ENCODE measurements at places on chromosomes 6 and 20.

DNA sequence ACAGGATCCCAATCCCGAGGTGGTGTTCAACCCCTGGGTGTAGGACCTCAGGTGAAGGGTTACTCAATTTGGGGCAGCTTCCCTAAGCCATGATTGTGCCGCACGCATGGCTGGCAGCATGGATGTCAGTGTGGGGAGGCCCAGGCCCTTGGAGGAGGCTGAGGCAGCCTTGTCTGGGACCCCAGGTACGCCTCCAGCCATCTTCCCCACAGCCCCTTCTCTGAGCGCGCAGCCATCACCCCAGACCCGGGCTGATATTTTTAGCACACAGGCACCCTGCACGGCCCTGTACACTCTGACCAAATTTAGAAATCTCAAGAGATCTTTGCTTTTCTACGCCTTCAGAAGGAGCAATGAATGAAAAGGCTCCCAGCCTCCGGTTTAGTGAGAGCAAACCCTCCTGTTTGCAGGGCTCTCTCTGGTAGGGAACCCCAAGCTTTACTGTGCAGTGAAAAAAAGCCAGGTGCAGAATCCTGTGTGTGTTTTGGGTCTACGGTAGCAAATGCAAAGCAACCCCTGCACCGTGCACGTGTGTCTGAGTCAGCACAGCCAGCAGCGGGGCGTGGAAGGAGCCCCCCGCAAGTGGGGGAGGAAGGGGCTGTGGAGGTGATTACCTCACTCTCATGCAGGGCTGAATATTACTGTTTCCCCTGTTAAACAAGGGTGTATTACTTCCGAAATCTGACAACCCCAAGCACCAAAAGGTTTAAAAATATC is 44.3 kb downstream of the CTCFL start:
- no peak overlapping the region for H3K27ac ChIP-seq
- no peak overlapping the region for H3K4me3 ChIP-seq
- no peaks in the 10 kb centered on the region for H3K36me3 ChIP-seq
- peaks cover 36% of the 10 kb centered on the region for H3K4me1 ChIP-seq
- H3K27me3 ChIP-seq, result peaks cover 6% of the 10 kb centered on the region
- no peak for DNase-seq

DNA sequence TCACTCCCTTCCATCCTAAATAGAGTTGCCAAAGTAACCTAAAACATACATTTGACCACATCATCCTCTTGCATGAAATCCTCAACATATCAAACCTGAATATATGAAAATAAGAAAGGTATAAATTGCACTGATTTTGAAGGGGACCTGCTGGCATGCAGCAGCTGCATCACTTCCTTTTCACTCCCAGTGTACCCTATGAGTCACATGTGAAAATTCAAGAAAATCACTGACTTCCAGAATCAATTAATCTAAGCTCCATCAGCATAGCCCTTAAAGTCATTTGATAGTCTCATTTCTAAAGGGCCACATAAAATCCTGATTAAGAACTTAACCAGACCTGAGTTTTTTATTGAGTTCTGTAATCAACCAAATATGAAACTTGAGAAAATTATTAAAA is 24.3 kb downstream of the SNX14 start:
- H3K4me1 ChIP-seq, result peaks cover 31% of the 10 kb centered on the region
- H3K36me3 ChIP-seq, result peaks cover 18% of the 10 kb centered on the region
- no peaks in the 10 kb centered on the region for H3K27me3 ChIP-seq
- H3K4me3 ChIP-seq, result no peak overlapping the region
- H3K27ac ChIP-seq, result no peak overlapping the region

- H3K27ac ChIP-seq, result no peak overlapping the region
- H3K27me3 ChIP-seq, result no peaks in the 10 kb centered on the region
- no peaks in the 10 kb centered on the region for H3K36me3 ChIP-seq
- DNase-seq, result no peak
- no peak overlapping the region for H3K4me3 ChIP-seq
These were observed 560.7 kb upstream of the NOX3 start for GRCh38 chr6:156016186-156016976.

DNA sequence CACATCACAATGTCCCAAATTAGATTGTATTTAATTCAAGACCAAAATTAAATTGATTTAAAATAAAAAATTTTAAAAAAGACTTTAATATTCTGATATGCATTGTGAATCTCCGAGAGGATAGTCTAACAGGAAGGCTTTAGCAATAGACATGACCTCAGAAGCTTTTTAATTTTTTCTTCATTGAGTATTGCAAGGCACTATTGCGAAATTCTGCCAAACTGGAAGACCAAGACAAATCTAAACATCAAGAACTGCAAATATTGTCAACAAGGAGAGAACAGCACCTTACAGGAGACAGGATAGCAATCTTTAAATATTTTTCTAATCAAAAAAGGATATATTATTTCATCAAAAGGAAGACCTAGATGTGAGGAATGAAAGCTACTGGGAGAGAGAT is 56.9 kb downstream of the BMP5 start:
- no peak overlapping the region for H3K27ac ChIP-seq
- H3K4me3 ChIP-seq, result no peak overlapping the region
- H3K36me3 ChIP-seq, result no peaks in the 10 kb centered on the region
- no peaks in the 10 kb centered on the region for H3K4me1 ChIP-seq
- no peak for DNase-seq
- no peaks in the 10 kb centered on the region for H3K27me3 ChIP-seq

DNA sequence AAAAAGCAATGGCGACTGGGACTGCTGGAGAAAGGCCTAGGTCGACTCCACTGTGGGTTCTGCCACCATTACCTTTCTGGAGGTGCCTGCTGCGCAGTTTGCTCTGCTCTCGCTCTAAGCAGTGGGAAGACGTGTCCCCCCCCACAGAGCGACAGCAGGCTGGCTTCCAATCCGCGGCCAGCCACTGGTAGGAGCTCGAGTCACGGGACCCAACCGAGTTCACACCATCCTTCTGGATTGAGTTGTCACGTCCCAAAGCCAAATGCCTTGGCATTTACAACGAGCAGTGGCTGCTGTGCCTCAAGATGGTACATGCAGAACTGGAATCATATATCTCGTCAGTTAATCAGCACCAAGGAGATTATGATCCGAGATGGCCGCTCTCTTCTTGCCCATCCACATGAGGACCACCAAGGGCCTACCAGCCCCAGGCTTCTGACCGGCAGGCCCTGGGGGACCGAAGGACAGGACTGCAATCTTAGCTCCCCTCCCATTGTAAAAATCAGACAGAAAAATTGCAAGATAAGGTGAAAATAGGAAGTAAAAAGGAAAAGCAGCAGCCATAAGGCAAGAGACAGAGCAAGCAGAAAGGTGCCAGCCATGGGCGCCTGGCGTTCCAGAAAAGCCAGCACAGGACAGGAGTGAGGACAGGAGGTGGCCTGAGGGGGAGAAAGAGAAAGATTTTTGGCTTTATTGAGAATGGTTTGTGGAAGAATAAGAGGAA is 74.4 kb downstream of the TRAM2 start:
- no peak overlapping the region for H3K27ac ChIP-seq
- H3K4me3 ChIP-seq, result no peak overlapping the region
- H3K27me3 ChIP-seq, result peaks cover 2% of the 10 kb centered on the region
- DNase-seq, result no peak
- peaks cover 4% of the 10 kb centered on the region for H3K36me3 ChIP-seq
- H3K4me1 ChIP-seq, result peaks cover 31% of the 10 kb centered on the region

- H3K27me3 ChIP-seq, result peaks cover 1% of the 10 kb centered on the region
- DNase-seq, result no peak
- H3K4me1 ChIP-seq, result no peaks in the 10 kb centered on the region
- H3K4me3 ChIP-seq, result peak overlapping the region; percentile 29
- no peaks in the 10 kb centered on the region for H3K36me3 ChIP-seq
These were observed 30.4 kb downstream of the PREX1 start for GRCh38 chr20:48797275-48797825.

- H3K4me3 ChIP-seq, result peak overlapping the region; percentile 94
- peaks cover 8% of the 10 kb centered on the region for H3K27me3 ChIP-seq
- peaks cover 14% of the 10 kb centered on the region for H3K4me1 ChIP-seq
- no peak for DNase-seq
These were observed 1.4 kb upstream of the SNTA1 start for GRCh38 chr20:33444797-33445560.

DNA sequence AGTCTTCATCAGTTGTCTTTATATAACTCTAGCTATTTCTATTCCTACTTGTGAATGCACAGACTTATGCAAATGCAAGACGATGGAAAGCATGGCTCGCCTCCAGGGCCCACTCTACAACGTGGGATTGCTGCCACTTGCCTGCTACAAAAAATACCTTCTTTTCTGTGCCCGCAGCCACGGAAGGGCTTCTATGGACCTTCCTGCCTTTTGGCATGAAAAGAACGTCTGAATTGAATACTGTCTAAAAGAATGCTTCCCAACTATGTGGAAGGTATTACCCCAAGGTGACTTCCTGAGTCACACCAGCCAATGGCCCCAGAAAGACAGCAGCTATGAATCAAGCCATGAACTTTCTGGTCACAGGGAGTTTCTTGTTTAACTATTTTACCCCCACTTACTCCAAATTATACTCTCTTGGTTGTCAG is 261.2 kb downstream of the HIVEP2 start:
- no peak for DNase-seq
- H3K4me3 ChIP-seq, result no peak overlapping the region
- H3K36me3 ChIP-seq, result no peaks in the 10 kb centered on the region

- no peak for DNase-seq
- H3K36me3 ChIP-seq, result no peaks in the 10 kb centered on the region
- H3K4me3 ChIP-seq, result no peak overlapping the region
- H3K4me1 ChIP-seq, result peaks cover 11% of the 10 kb centered on the region
- peaks cover 10% of the 10 kb centered on the region for H3K27me3 ChIP-seq
These were observed 306.2 kb upstream of the ZFP64 start for GRCh38 chr20:52497731-52498130.

- no peak overlapping the region for H3K27ac ChIP-seq
- H3K4me1 ChIP-seq, result no peaks in the 10 kb centered on the region
- DNase-seq, result no peak
These were observed 16.1 kb upstream of the GRM4 start for GRCh38 chr6:34161857-34162515.

GRCh38 chr20:43728686-43729255 is 2.0 kb upstream of the GTSF1L start:
- H3K4me1 ChIP-seq, result peaks cover 3% of the 10 kb centered on the region
- no peaks in the 10 kb centered on the region for H3K36me3 ChIP-seq
- no peak overlapping the region for H3K4me3 ChIP-seq
- H3K27me3 ChIP-seq, result peaks cover 7% of the 10 kb centered on the region

- H3K27me3 ChIP-seq, result no peaks in the 10 kb centered on the region
- no peaks in the 10 kb centered on the region for H3K36me3 ChIP-seq
- no peak within 1 kb of the TSS for H3K27ac ChIP-seq
These were observed at the start of gene RHAG for GRCh38 chr6:49636713-49637349. RHAG (minus strand) TSS chr6:49636839; CDS start chr6:49636812, 27 bp downstream.

DNA sequence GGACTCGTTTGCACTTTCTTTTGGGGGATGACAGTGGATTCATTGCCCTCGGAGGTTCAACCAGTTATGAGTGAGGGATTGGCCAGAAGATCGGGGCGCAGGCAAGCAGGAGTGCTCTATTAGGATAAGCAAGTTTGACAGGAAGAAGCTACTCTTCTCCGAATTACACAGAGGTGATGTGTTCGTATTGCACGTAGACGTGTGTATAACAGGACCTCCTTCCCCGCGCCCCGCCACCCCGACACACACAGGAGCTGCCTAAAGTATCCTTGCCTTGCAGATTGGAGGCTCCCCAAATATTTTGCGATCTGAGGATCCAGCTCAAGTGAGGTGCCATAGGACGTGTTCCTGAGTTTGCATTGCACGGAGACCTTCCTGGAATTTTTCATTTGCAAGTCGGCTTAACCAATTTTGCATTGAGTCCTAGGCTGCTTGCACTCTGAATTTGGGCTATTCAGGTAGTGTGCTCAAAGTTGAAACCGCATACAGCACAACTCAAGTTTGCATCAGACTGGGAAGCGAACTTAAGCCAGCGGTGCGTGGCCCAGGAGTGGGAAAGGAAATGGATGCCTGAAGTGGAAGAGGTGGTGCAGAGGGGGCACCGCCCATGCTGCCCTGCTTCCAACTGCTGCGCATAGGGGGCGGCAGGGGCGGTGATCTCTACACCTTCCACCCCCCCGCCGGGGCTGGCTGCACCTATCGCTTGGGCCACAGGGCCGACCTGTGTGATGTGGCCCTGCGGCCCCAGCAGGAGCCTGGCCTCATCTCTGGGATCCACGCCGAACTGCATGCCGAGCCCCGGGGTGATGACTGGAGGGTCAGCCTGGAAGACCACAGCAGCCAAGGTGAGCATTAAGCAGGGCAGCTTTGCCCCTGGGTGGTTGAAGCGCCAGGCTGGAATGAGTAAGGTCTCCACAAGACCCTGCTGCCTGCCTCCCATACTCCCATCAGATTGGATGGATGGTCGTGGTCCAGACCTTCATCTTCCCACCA is 770 bp downstream of the TCF19 start:
- DNase-seq, result peak; percentile 21
- H3K27ac ChIP-seq, result peak overlapping the region; percentile 82
- peaks cover 2% of the 10 kb centered on the region for H3K27me3 ChIP-seq
- H3K4me3 ChIP-seq, result peak overlapping the region; percentile 93

DNA sequence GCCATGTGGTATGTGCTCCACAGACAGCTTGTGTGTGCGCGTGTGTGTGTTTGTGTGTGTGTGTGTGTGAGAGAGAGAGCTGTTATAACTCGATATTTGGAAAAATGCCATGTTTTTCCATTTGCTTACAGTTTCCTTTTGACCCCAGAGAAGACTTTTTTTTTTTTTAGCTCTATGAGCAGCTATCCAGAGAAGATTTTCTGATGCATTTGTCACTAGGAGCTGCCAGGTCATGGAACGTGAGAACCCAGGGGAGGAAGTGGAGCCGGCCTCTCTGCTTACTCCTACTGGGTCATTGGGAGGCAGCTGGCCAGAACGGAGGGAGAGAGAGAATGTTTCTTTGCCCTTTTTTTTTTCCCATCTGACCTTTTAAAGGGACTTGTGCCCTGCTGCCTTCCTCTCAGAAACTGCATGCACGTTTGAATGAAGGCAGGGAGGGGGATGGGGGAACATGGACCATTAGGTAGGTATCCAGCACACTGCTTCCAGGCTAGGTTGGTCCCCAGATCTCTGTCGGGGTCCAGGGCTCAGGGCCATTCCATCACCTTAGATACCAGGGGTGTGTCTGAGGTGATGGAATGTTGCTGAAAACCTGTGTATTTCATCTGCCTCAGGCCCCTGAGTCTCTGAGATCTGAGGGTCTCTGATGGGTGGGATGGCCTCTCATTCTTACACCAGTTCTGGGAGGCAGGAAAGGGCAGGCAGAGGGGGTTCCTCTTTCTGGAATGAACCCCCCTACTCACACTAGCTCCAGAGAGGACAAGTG is 11.2 kb upstream of the MRPS18A start:
- H3K36me3 ChIP-seq, result no peaks in the 10 kb centered on the region
- no peak overlapping the region for H3K4me3 ChIP-seq
- DNase-seq, result no peak
- H3K27me3 ChIP-seq, result peaks cover 11% of the 10 kb centered on the region
- H3K4me1 ChIP-seq, result no peaks in the 10 kb centered on the region

All from immature natural killer cell (primary cell).